ENCODE measurements at places on chromosomes 5 and 9.

GRCh38 chr9:122216798-122217418 is 11.8 kb downstream of the LHX6 start:
- no peak for DNase-seq

GRCh38 chr5:176360894-176361436 is 599 bp downstream of the KIAA1191 start:
- no peak for DNase-seq

GRCh38 chr9:16085167-16085726 is 532.4 kb downstream of the CCDC171 start:
- no peak for DNase-seq

DNA sequence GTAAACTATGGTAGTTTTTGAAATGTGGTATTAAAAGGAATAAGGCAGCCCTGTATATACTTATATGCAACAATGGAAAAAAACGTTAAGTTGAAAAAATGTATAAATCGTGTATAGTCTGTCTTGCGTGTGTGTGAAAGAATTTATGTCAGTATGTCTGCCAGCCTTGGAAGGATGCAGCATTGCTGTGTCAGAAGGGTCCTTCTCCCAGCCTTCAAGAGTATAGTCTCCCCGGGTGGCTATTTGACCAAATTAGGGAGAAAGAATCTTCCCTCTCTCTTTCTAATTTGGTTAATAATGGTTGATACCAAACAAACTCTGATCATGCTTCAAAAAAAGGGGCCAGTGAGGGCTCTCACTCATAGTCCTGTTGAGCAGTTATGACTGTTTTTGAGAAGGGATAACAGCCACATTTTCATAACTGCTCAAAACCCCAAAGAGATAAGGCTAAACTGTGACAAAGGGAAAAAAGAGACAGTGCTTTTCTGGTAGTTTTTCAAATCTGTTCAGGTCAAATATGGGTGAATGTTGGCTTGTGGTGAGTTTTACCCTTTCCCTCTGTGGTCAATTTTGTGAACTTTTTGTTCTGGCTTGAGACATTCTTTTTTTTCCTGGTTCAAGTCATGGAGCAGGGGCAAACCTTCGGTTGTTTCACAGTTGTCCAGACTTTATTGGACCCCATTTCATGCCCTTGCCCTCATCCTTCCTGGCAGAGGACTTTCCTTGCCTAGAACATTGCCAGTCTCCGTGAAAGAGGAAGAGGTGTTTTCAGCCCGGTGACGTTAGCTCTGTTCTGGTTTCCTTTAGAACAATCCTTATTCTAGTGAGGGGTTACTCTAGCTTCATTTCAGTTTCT is 21.0 kb downstream of the SNX30 start:
- no peak for DNase-seq

DNA sequence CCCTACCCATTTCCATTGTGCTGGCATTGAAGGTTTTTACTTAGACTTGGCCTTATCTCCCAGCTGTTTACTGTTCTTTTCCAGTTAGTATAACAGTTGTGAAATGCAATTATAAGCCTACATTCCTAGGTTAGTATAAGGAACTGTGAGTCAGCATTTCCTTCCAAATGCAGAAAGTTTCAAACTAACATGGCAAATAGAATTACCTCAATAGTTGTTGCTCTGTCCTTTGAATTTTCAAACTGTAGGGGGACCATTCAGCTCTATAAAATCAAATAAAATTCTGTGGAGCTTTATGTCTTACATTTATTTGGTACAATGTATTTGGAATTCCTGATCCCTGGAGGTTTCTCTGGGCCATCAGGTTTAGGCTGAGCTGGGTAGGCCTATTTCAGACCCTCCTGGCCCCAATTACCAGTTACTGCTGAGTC is 47.2 kb downstream of the ARHGEF28 start:
- DNase-seq, result no peak

DNA sequence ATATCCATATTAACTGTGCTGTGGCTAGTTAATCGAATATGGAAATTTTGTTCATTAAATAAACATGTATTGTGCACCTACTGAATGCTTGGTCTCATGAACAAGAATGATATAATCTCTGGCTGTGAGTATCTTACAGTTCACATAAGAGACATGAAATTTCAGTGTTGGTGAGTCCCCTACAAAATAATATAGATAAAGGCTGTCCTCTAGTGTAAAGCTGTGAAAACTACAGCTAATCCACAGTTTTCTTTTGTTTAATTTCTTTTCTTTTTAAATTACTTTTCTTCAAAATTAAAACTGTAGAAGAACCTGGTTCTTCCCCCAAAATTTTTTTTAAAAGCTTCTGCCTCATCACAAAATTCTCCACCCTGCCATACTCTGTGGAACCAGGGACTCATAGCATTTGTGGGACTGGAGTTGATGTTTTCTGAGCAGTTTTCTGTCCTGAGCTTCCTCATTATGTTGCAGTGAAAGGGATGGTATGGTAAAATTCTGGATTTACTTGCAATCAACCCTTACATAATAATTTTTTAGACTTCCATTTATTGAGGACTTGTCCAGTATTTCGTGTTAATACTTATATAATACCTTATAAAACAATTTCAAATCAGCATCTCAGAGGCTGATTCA is 135.0 kb downstream of the STK32A start:
- DNase-seq, result no peak

DNA sequence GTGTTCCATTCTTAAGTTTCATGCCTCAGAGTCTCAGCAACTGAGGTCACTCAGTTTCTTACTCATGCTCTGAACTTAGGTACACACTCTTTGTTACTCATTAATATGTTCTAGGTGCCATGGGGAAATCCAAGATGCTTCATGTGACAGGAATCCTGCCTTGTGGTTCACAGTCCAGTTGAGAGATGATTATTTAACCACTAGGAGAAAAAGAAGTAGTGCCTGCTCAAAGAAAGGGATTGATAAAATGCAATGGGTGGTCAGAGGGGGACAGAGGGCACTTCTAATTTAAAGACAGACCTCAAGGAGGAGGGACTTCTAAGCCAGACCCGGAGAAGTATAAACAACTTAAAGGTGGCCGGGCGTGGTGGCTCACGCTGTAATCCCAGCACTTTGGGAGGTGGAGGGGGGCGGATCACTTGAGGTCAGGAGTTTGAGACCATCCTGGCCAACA is 69.0 kb downstream of the UGCG start:
- DNase-seq, result no peak

- DNase-seq, result no peak
Measured at GRCh38 chr5:51829691-51830090, 446.4 kb downstream of the ISL1 start.

GRCh38 chr5:151155775-151156506 is 1.6 kb downstream of the ANXA6 start:
- DNase-seq, result peak; percentile 20

GRCh38 chr5:141963701-141964100 is 5.2 kb upstream of the RNF14 start:
- DNase-seq, result no peak

DNA sequence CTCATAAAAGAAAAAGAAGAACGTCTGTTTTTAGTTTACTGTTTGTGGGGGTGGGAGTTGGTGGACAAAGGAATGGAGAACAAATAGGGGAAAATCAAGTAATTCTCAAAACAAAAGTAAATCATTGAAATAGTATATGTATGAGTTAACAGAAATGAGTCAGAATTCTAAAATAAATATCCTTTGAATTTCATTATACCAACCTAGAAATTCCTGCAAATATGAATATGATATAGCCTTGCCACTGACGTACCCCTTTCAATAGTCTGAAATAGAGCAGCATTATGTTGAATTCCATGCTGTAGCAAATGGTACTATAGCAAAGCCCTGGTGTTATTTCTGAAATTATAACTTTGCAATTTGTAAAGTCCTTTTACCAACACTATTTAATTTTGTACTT is 29.6 kb upstream of the DTWD2 start:
- DNase-seq, result no peak

DNA sequence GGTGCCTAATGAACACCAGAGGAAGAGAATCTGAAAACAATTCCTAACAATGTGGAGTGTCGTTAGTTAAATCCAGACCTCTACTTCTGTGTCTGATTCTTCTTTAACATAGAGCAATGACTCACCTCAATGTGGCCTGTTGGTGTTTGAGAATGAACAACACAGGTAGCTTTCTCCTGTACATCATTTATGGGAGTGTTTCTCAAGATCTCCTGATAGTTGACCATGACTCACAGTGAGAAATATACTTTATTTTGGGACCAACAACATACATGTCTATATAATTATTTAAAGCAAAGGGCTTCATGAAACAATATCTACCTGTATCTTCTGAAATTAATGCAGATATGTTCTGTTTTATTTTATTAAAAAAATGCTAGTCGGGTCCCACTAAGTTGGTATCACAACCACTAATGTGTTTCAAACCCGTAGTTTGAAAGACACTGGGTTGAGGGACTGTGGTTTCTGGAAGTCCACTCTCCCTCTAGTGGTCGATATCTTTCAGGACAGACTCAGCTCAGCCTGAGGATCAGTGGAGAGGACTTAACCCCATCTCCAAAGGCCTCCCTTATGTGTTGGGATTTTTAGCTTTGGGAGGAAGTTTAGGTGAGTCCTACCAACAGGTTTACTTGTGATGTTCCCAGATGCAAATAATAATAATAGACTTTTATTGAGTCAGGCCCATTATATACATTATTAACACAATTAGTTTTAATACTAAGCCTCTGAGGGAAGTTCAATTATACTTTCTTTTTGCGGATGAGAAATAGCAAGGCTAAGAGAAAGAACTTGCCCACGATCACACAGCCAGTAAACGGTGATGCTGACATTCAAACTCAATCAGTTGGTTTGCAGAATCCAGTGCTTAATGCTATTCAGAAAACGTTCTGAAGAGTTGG is 70.0 kb upstream of the KLF9 start:
- DNase-seq, result peak; percentile 20

- no peak for DNase-seq
Measured at GRCh38 chr9:113177251-113177650, 26.4 kb downstream of the SLC31A2 start.

GRCh38 chr9:123608104-123608503 is 252.1 kb downstream of the CRB2 start:
- no peak for DNase-seq

DNA sequence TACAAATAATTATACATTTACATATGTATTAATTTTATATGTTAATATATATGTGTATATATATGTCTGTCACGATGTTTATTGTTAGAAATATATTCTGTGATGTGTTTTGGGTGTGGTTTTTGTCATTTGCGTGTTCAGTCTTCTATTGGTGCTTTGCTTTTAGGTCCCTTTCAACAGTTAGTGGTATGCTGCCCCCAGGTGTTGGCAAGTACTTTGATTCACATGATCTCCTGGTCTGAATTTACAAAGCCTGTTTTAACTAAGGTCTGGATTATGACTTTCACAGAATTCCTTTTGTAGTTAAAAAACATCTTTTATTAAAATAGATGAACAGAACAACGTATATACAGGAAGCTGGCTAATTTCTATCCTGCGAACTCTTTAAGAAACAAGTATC is 271.5 kb downstream of the CCDC171 start:
- no peak for DNase-seq

GRCh38 chr5:32865475-32865874 is 154.4 kb downstream of the NPR3 start:
- DNase-seq, result no peak

DNA sequence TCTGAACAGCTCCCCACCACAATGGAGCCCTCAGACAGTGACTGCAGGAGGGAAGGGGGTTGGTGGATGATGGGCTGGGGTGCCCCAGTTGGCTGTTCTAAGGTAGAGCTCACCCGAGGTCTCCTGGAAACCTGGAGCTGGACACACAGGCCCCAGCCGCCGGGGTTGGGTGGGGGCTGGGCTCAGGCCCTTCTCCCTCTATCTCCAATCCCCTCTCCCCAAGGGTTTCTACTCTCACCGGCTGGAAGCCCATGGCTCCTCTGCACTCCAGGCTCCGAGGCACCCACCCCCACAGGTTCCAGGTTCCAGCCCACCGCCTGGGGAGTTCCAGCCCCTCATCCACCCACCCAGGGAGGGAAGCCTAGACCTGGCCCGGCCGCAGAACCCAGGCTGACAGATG is 766 bp downstream of the NR5A1 start:
- DNase-seq, result no peak

GRCh38 chr9:134329576-134329855 is 3.3 kb downstream of the RXRA start:
- no peak for DNase-seq

DNA sequence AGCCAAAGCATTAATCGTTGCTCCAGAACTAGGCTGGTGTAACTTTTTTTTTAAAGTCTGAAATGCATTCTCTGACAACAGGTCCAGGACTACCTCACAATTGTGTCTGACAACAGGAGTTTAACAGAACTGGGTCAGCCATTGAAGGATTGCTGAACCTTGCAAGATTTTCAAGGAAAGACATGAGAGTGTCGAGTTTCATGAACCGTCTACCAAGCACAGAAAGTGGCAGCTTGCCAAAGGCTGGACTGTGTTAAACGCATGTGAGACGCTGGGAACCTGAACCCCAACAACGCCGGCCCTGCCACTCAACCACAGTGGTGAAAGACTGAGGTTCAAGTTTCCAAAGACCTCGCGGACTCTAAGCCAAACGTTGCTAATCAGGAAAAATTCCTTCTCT is 79.1 kb downstream of the LHFPL2 start:
- no peak for DNase-seq

DNA sequence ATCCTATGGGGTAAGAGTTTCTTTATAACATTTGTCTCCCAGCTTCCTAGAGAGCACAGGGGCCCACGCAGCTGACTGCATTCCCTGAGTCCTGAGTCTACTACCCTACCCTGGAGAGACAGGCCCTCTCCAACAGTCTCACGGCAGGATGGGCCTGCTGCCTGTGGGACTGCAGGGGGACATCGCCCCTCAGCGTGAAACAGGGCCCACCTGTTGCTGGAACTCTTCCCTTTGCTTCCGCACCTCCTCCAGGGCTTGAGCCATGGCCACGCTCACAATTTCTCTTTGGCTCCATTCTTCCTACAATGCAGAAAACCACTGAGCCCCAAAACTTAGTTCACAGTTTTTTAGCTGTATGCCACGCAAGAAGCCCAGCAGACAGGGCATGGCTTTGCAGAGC is 28.2 kb downstream of the ARPC5L start:
- no peak for DNase-seq

GRCh38 chr9:127397646-127398274 is 791 bp downstream of the SLC2A8 start:
- DNase-seq, result peak; percentile 35

- no peak for DNase-seq
Measured at GRCh38 chr9:3528451-3528850, 2.6 kb upstream of the RFX3 start.

DNA sequence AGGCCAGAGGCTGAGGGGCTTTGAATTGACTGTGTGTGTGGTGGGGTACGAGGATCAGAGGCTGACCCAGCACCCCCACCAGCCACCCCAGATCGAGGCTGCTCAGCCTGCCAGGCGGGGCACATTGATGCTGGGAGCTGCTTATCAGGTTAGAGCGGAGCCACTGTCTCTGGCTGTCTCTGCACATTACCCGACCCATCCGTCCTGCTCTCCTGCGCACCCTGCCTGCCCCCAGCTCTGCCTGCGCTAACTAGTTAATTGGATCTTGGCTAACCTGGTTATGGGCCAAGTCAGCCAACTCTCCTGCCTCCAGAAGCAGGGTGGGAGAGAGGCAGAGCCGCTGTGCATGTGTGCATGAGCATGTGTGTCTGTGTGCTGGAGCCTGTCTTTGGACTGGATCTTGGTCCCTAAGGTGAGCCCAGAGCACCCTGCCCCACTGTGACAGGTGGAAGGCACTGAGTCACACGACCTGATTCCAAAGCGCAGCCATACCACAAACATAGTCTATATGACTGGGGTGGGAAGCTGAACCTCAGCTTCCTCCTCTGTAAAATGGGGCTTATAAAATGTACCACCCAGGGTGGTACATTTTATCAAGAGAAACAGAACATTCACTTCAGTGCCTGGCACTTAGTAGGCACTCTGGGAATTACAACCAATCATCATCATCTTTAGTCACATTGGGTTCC is 39.7 kb downstream of the PCDH1 start:
- DNase-seq, result no peak

GRCh38 chr5:36177154-36177553 is 25.2 kb downstream of the SKP2 start:
- DNase-seq, result no peak
